Immature natural killer cell (primary cell): ENCODE measurements at places on chromosomes 4 and X.

GRCh38 chr4:185305979-185306442, 89.7 kb downstream of the LRP2BP start:
- no peaks in the 10 kb centered on the region for H3K4me1 ChIP-seq
- DNase-seq = no peak
- peaks cover 27% of the 10 kb centered on the region for H3K36me3 ChIP-seq
- no peak overlapping the region for H3K4me3 ChIP-seq
- peaks cover 2% of the 10 kb centered on the region for H3K27me3 ChIP-seq
- H3K27ac ChIP-seq = no peak overlapping the region

DNA sequence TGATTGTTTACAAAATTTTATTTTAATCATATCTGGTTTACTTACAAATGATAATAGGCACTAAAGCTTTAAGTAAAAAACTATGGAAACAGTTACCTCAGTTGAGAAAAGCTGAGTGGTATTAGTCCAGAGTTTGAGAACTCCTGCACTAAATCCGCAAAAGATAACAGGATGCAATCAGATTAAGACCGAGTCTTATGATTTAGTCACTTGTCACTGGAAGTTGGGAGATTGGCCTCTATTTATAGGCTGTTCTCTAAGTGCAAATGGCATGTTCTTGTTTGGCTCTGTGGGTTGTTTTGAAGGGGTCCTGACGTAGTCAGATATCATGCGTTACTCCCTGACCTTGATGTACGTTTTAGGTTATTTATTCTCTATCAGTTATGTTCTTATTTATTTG, 6.3 kb downstream of the GPAT3 start:
- no peaks in the 10 kb centered on the region for H3K36me3 ChIP-seq
- no peak overlapping the region for H3K4me3 ChIP-seq
- H3K27ac ChIP-seq = no peak overlapping the region

GRCh38 chr4:5019796-5020195, 538 bp upstream of the CYTL1 start:
- peaks cover 13% of the 10 kb centered on the region for H3K27me3 ChIP-seq
- DNase-seq = no peak
- H3K4me1 ChIP-seq = peaks cover 18% of the 10 kb centered on the region
- H3K4me3 ChIP-seq = no peak overlapping the region

DNA sequence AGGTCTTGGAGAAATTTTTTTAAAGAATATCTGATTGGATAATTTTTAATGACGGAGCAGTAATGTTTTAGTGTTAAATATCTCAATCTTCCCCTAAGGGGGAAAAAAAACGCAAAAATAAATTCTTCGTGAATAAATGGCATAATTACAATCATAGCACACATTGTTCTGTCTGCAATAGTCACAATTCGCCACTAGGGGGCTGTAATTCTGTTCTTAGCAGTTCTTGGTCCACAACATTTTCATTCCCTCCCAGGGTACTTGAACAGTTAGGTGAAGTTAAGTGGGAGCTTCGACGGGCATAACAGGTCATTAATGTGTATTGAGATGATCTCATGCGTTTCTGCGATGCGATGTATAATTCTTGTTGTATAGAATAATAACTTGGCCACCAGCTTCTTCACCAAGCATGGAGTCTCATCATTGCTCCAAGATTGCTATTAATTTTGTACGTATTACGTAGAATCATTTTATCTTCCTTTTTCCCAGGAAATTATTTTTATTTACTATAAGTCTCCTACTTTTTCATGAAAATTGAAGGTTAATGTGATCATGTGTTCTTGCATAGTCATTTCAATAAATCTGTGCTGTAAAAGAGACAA, 27.2 kb downstream of the HTR2C start:
- no peaks in the 10 kb centered on the region for H3K4me1 ChIP-seq
- no peaks in the 10 kb centered on the region for H3K36me3 ChIP-seq
- peak; percentile 25 for DNase-seq
- H3K4me3 ChIP-seq = no peak overlapping the region
- H3K27ac ChIP-seq = no peak overlapping the region
- H3K27me3 ChIP-seq = no peaks in the 10 kb centered on the region

GRCh38 chrX:53682885-53683555, 3.5 kb downstream of the HUWE1 start:
- H3K36me3 ChIP-seq = no peaks in the 10 kb centered on the region
- peaks cover 13% of the 10 kb centered on the region for H3K27me3 ChIP-seq
- peak overlapping the region; percentile 92 for H3K27ac ChIP-seq
- DNase-seq = peak; percentile 23
- peak overlapping the region; percentile 87 for H3K4me3 ChIP-seq

- no peak for DNase-seq
- no peaks in the 10 kb centered on the region for H3K36me3 ChIP-seq
- H3K27me3 ChIP-seq = no peaks in the 10 kb centered on the region
- no peak overlapping the region for H3K4me3 ChIP-seq
These were observed 9.7 kb downstream of the PPEF2 start for GRCh38 chr4:75892508-75892907.
